ENCODE measurements at places on chromosomes 16 and 17.

DNA sequence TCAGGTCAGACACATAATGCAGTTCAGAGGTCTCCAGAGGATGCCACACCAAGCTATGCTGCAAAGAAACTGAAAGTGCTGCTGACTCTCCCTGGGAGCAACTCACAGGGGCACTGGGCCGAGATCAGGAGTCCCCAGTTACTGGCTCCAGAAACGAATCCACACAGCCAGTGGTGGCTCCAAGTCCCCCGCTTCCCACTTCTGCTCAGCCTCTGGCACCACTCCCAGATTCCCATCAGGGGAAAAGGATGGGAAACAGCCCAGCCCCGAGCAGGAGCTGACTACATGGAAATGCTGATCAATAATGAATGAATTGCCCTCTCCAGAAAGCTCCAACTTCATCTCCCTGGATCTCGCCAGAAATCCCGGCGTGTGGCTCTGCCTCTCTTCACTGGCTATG is 62.3 kb upstream of the CDH5 start:
- DNase-seq = peak; percentile 46

DNA sequence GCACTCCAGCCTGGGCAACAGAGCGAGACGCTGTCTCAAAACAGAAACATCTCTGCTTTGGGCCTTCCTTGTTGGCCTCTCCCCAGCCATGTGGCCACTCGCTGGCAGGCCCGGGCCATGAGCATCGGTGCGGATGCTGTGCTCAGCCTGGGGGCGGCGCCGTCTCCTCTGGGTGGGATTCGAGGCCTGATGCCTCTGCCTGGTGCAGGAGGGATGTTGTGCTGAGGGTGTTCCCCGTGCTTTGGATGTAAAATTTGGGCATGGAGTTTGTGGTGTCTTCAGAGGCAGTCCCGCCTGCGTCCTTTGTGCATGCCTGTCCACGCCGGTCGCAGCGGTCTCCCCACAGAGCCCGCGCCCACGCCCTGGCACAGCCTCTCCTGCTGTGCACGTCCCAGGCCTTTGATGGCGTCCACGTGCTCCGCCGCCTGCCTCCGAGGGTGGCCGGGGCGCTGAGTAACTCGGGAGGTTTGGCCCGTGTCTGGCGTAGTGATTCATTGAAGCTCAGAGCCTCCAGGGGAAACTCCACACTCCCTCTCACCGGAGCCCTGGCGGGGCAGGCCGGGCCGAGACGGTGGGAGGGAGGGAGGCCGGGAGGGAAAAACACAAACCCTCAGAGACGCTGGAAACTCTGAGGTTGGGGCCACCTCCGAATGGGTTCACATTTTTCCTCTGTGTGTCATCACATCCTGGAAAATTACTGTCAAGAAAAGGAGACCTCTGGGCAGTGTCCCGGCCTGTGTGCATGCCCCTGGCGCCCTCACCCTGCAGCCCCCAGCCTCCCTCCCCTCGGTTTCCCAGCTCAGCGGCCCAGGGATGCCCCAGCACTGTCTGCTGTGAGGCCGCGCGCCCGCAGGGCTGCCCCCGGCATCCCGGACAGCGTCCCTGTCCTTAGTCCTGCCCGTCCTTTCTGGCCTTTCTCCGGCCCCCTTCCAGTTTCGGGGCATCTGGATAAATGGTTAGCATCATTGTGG is 19.0 kb downstream of the CENPX start:
- no peak for DNase-seq

DNA sequence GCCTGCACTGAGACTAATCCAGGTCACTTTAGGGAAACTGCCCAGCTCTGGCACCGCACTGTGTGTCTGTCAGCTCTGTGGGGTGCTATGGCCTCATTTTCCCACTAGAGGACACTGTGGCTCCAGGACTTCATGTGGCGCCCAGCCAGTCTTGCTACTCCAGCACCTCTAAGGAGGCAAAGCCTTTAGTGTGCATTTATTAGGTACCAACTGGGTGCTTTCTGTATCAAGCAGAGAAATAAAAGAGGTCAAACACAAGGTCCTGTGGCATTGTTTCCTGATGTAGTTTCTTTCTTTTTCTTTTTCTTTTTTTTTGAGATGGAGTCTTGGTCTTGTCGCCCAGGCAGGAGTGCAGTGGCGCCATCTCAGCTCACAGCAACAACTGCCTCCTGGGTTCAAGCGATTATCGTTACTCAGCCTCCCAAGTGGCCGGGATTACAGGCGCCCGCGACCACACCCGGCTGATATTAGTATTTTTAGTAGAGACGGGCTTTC is 12.5 kb upstream of the RHBDL3 start:
- peak; percentile 73 for DNase-seq

DNA sequence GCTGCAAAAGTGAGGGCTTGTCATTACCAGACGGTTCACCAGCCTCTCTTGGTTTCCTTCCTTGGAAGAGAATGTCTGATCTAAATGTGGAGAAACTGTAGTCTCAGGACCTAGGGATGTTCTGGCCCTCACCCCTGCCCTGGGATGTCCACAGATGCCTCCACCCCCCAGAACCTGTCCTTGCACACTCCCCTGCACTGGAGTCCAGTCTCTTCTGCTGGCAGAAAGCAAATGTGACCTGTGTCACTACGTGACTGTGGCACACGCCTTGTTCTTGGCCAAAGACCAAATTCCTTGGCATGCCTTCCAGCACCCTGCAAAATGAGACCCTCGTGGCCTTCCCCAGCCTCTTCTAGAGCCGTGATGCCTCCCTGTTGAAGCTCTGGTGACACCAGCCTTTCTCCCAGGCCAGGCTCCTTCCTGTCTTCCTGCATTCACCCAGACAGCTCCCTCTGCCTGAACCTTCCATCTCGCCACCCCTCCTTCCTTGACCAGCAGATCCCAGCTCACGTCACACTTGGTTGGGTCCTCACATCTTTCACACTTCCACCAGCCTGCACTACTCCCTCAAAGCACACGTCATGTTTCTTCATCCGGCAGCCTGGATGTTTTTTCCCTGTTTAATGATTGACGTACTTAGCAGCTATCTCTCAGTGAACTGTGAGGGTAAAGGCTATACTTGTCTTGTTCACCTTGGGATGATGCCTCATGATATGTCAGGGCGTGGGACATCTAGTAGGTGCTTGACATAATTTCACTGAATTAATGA is 4.3 kb downstream of the ZNF768 start:
- no peak for DNase-seq

DNA sequence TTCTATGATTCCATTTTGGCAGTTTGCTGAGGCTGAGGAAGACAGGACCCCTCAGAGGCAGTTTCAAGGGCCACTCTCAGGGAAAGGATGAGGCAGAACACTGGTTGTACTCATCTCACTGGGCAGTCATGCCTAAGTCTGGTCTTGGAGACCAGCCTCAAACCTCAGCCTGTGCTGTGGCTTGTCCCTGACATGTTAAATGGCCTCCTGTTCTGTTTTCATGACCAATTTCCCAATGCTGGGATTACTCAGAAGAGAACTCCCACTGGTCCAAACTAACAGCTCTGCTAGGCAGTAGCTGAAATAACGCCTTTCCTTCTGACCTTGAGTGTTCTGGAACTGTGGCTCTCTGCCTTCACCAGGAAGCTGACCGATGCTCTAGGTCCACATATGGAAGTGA is 8.4 kb upstream of the SPDYE4 start:
- no peak for DNase-seq

DNA sequence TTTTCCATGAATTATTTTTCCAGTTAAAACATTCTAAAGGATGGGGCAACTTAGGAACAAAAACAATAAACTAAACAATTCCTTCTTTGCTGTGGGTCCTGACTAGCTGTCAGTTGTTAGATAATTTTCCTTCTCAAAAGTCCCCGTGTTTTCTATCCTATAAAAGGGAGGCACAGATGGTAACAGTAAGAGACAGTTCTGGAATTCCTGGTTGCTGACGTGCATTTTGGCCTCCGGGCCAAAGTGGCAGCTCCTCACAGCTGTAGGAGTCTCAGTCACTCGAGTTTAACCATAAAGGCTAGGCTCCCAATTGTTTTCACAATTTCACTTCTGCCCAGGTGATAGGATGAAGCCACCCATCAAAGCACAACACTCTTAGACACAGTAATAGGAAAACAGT is 77.0 kb upstream of the ZNF423 start:
- DNase-seq = peak; percentile 58

DNA sequence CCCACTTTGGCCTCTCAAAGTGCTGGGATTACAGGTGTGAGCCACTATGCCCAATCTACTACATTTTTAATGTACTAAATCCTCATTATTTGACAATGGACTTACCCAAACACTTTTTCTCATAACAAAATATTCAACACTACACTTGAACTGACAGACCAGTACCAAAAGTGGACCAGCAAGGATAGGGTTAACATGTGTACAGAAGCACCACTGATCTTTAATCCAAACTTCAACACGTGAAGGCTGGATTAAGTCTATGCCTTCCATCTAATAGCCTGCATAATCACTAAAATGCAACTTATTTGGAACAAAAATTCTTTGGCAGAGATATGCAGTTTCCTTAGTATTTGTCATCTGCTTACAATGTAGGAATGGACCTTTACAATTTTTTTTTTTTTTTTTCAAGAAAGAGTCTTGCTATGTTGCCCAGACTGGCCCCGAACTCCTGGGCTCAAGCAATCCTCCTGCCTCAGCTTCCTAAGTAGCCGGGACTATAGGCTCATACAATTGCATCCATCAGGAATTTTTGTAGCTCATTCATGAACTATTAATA is 60.0 kb upstream of the BCAR1 start:
- DNase-seq = no peak

DNA sequence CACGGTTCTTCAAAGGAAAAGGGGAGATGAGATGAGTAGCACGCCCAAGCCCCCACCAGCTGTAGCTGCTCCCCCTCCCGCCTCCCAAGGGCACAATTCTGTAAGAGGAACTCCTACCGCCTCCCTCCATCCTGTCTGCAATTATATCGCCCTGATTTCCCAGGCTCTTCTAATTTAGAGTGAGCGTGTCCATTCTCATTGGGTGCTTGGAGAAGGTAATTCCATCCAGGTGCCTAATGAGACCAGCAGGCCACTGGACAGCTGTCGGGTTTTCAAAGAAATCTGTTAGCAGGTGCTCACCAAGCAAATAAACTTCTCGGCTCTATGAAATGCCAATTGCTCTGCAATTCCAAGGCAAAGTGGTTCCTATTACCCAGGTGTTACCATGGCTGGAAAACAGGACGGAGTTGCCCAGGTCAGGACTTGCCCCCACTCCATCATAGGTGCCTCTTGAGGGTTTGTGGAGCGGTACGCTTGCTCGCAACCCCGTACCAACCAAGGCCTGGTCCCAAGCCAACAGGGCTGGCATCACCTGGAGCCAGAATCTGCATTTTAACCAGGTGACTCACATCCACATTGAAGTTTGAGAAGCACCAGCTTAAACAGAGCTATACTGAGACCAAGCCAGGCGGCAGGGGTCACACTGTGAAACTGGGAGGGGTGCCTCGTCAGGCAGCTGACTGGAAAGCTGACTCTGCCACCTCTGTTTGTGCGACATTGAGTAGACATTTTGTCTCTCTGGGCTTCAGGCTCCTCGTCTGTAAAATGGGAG is 16.5 kb upstream of the MEAK7 start:
- DNase-seq = no peak

DNA sequence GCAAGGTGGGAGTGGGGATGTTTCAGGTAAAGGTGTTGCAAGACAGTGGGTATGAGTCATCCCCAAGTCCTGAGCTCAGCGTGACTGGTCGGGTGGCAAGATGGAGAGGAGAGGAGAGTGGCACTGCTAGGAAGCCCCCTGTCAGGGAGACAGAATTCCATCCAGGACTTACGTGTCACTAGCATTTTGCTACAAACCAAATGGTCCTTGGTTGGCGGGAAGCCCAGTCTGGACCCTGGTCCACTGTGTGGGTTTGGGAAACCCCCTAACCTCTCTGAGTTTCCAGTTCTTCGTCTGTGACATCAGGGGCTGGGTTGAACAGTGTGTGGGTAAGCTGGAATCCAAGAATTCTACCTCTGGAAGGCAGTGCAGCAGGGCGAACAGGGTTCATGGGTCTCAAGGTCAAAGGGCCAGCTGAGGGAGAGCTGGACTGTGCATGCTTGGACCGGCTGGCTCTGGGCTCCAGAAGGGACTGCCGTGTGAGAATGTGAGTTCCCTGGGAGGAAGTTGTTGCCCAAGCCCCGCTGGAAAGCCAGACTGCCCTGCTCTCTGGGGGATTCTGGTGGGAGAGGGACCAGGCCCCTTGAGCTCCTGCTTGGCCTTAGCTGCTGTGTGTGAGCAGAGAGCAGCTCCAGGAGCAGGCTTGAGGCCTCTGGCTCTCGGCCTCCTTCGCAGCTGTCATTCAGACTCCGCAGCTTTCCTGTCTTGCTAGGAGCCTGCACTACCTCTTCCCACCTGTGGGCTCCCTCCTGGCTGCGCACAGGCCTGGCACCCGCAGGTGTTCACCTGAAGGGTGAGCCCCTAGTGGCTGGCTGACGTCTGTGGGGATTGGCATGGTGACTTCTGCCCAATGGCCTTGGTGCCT is 84.6 kb downstream of the NT5M start:
- DNase-seq = no peak

DNA sequence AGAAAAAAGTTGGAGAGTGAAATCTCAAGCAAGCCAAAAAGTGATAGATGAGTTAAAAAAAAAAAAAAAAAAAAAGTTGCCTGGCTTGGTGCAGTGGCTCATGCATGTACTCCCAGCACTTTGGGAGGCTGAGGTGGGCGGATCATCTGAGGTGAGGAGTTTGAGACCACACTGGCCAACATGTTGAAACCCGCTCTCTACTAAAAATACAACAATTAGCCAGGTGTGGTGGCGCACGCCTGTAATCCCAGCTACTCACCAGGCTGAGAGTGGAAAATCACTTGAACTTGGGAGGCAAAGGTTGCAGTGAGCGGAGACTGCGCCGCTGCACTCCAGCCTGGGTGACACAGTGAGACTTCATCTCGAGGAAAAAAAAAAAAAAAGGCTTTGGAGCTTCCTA is 668.8 kb downstream of the WWOX start:
- no peak for DNase-seq

- DNase-seq = no peak
Measured at GRCh38 chr17:75876190-75876937, 2.0 kb downstream of the TRIM47 start.

DNA sequence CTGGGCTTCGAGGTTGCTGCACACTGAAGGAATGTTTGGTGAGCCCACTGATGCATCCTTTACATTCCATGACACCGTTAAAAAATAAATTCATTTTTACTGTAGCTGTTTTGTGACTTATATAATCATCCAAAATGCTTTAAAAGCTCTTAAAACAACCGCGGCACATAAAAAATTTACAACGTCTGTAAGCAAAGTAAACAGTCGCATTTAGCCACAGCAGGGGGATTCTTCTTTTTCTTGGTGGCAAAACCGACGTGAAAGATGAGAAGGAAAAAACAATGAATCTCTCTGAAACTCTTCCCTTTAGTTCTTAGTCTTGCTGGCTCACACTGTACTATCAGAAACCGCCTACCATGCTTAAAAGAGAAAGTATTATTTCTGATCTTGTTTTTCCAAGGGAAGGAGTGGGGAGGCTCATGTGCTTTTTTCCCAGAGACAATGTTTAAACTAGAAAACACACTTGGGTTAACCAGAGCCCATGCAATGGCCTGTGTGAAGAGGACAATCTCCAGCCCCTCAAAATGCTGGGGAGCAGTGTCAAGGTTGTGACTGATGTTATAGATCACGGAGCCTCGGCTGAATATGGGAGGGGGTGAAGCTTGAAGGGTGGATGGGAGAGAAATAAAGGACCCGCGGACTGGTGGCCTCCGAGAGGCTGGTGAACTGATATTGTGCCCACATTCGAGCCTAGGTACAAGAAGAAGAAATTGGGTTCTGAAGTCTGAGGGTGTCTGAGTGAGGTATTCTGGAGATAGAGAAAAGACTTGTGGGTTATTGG is 91.1 kb downstream of the IRF8 start:
- DNase-seq = no peak

- no peak for DNase-seq
Measured at GRCh38 chr16:22050963-22051362, 41.4 kb upstream of the VWA3A start.

GRCh38 chr17:57914273-57915142 is 40.7 kb downstream of the CUEDC1 start:
- no peak for DNase-seq

All from hindlimb muscle (tissue), 1 donor.